Liver (tissue), 10 donors: ENCODE measurements at places on chromosomes 3 and 15. TPM values are rescaled to one million over a fixed set of nuclear protein-coding genes. Genes with fewer than 3 reads are reported as not detected.
A peak's percentile ranks its signal among the peaks of the same experiment; 100 is the strongest.

GRCh38 chr3:100720426-100720825 is 11.1 kb downstream of the TFG start:
- peaks cover 14% of the 10 kb centered on the region for H3K4me1 ChIP-seq
- no peak for DNase-seq
- H3K4me3 ChIP-seq = no peak overlapping the region
- H3K27ac ChIP-seq = no peak overlapping the region
- no peaks in the 10 kb centered on the region for H3K27me3 ChIP-seq
- peaks cover 7% of the 10 kb centered on the region for H3K36me3 ChIP-seq

DNA sequence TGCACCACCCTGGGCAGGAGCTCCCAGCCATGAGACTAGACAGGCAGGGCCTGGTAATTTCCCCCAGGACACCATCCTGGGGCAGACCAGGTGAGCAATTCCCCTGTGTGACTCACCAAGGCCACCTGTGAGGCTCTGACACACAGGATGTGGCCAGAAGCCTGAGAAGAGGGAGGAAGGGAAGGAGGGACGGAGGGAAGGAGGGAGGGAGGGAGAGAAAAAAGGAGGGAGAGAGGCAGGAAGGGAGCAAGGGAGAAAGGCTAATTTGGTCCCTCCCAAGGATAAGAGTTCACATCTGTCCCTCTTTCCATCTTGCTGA is 25.9 kb downstream of the WNT7A start:
- no peak for DNase-seq
- no peaks in the 10 kb centered on the region for H3K27me3 ChIP-seq
- H3K27ac ChIP-seq = no peak overlapping the region
- no peaks in the 10 kb centered on the region for H3K4me1 ChIP-seq
- H3K4me3 ChIP-seq = no peak overlapping the region

GRCh38 chr15:72313448-72313840 is 6.5 kb downstream of the CELF6 start:
- H3K27me3 ChIP-seq = no peaks in the 10 kb centered on the region
- no peak overlapping the region for H3K4me3 ChIP-seq
- H3K4me1 ChIP-seq = no peaks in the 10 kb centered on the region
- no peak overlapping the region for H3K27ac ChIP-seq
- DNase-seq = no peak
- H3K36me3 ChIP-seq = no peaks in the 10 kb centered on the region

DNA sequence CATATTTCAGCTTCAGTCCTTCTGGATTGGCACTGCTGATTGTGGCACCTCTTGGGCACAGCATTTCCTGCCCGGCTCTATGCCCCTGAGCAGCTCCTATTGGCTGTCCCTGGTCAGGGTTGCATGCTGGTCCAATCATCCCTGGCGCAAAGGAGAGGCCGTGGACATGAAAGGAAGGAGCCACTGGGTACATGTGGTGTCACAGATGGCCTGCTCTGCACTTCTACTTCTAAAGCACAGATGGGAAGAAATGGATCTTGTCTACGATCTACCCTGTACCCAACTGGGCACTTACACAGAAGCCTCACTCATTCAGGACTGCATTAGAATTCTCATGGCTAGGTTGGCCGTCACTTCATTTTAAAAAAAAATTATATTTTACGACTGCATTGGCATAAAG is 232.5 kb downstream of the SHQ1 start:
- no peaks in the 10 kb centered on the region for H3K27me3 ChIP-seq
- peaks cover 8% of the 10 kb centered on the region for H3K4me1 ChIP-seq
- no peak for DNase-seq
- no peak overlapping the region for H3K27ac ChIP-seq
- no peak overlapping the region for H3K4me3 ChIP-seq

GRCh38 chr3:77563012-77563411 is 523.1 kb downstream of the ROBO2 start:
- no peaks in the 10 kb centered on the region for H3K27me3 ChIP-seq
- no peak overlapping the region for H3K27ac ChIP-seq
- H3K4me1 ChIP-seq = no peaks in the 10 kb centered on the region
- no peak for DNase-seq
- H3K36me3 ChIP-seq = no peaks in the 10 kb centered on the region

DNA sequence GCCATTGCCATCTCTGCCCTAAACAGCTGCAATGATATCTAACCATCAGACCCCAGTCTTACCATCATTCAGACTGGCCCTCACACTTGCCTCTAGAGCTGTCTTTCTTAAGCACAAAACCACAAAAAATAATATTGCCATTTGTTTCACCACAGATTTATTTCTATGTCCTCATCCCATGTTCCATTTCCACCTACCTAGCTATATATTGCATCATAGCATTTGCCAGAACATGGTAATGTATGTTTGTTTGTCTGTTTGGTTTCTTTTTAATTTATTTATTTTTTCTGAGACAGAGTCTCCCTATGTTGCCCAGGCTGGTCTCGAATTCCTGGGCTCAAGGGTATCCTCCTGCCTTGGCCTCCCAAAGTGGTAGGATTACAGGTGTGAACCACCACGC is 18.5 kb upstream of the TUSC7 start:
- no peaks in the 10 kb centered on the region for H3K27me3 ChIP-seq
- no peak overlapping the region for H3K27ac ChIP-seq
- H3K36me3 ChIP-seq = no peaks in the 10 kb centered on the region
- no peak for DNase-seq

DNA sequence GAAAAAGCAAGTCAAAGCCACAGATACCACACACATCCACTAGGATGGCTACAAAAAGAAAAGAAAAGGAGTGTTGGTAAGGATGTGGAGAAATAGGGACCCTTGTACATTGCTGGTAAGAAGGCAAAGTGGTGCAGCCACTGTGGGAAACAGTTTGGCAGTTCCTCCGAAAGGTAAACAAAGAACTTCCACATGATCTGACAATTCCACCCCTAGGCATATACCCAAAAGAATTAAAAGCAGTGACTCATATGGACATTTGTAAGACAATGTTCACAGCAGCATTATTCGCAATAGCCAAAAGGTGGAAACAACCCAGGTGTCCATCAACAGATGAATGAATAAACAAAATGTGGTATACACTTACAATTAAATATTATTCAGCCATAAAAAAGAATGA is 22.2 kb upstream of the GMPPB start:
- H3K4me1 ChIP-seq = peaks cover 2% of the 10 kb centered on the region
- H3K27ac ChIP-seq = no peak overlapping the region
- H3K4me3 ChIP-seq = no peak overlapping the region

GRCh38 chr3:192174283-192174682 is 553.1 kb downstream of the FGF12 start:
- H3K4me3 ChIP-seq = no peak overlapping the region
- no peak overlapping the region for H3K27ac ChIP-seq
- no peak for DNase-seq
- H3K4me1 ChIP-seq = no peaks in the 10 kb centered on the region
- no peaks in the 10 kb centered on the region for H3K27me3 ChIP-seq

- no peak for DNase-seq
- peaks cover 26% of the 10 kb centered on the region for H3K4me1 ChIP-seq
- no peaks in the 10 kb centered on the region for H3K36me3 ChIP-seq
- no peak overlapping the region for H3K27ac ChIP-seq
- H3K27me3 ChIP-seq = no peaks in the 10 kb centered on the region
- no peak overlapping the region for H3K4me3 ChIP-seq
Measured at GRCh38 chr3:10601151-10601856, 95.9 kb upstream of the ATP2B2 start.

DNA sequence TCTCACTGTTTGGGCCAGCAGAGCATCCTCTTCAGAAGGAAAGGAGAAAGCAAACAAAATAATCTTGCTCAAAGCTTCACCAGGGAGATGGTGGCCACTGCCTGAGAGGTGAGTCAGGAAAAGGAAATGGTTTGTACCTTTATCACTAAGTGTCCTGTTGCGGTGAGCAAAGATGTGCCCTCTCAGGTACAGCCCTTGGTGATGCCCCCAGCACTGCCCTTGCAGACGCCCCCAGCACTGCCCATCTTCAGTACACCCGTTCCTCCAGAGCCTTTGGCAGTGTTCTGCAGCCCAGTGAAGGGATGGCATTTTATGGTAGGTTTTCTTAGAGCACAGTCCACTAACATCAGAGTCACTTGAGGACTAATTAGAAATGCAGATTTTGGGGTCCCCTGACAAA is 92.3 kb downstream of the ZNF621 start:
- no peaks in the 10 kb centered on the region for H3K36me3 ChIP-seq
- no peaks in the 10 kb centered on the region for H3K4me1 ChIP-seq
- H3K4me3 ChIP-seq = no peak overlapping the region
- DNase-seq = no peak

DNA sequence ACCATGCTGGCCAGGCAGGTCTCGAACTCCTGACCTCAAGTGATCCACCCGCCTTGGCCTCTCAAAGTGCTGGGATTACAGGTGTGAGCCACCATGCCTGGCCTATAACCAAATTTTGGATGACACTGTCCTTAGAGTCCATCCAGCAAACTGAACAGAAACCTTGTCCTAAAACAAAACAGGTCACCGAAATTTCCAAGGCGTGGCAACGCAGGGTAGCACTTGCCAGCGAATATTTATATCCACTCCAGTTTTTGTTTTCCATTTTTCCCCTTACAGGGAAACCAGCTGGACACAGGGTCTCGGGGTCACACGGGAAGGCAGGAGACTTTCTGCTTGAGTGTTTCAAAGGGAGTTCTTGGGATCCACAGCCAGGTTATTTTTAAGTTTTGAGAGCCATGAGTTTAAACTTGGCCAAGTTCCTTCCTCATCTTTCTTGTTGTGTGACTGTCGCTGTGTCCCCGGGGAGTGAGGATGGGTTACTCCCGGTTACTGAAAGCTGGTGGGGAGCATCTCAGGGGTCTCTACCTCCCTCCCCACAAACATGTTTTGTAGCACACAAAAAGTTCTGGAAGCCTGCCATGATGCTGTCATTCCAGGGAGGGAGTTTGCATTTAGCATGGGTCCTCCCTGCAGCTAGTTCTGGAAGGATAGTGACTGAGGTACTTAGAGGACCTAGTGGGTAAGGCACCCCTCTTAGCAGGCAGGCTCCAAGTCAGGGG is 12.6 kb downstream of the LIMD1 start:
- H3K4me3 ChIP-seq = no peak overlapping the region
- peak overlapping the region; percentile 3 for H3K27ac ChIP-seq
- H3K36me3 ChIP-seq = no peaks in the 10 kb centered on the region
- no peaks in the 10 kb centered on the region for H3K27me3 ChIP-seq
- no peak for DNase-seq

NME9 gene
- not detected for polyA plus RNA-seq
